ENCODE measurements at places on chromosomes 16 and 17. TPM values are rescaled to one million over a fixed set of nuclear protein-coding genes. Genes with fewer than 3 reads are reported as not detected.
A peak's percentile ranks its signal among the peaks of the same experiment; 100 is the strongest.

CTRB2 gene
- total RNA-seq: not detected

TNFRSF17 gene
- total RNA-seq: not detected

GRCh38 chr16:6377956-6378355, 954.7 kb upstream of the RBFOX1 start:
- H3K27ac ChIP-seq: no peak overlapping the region
- H3K4me3 ChIP-seq: no peak overlapping the region
- no peaks in the 10 kb centered on the region for H3K4me1 ChIP-seq
- H3K36me3 ChIP-seq: no peaks in the 10 kb centered on the region
- no peak for DNase-seq
- H3K27me3 ChIP-seq: no peaks in the 10 kb centered on the region

OTOP3 gene
- total RNA-seq: not detected

- H3K36me3 ChIP-seq: no peaks in the 10 kb centered on the region
- DNase-seq: no peak
- H3K27ac ChIP-seq: no peak overlapping the region
- no peaks in the 10 kb centered on the region for H3K4me1 ChIP-seq
- H3K27me3 ChIP-seq: no peaks in the 10 kb centered on the region
Measured at GRCh38 chr16:84509032-84509950, 4.8 kb upstream of the MEAK7 start.

CCL8 gene
- not detected for total RNA-seq

DNA sequence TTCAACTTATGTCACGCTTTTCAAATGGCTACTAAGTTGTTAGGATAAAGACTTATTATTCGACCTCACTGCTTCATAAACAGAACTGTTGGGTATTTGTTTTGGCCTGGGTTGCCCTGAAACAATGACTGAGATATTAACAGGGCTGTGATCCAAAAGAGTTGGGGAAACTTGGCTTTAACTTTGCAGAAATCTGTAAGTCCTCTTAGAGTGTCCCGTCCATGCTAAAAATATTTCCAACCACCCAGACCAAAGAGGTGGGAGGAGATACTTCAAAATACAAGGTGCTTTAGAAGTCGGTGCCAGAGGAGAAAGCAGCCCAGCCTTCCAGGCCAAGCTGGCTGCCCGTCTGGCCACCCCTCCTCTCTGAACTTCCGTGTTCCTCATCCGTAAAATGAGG, 16.1 kb upstream of the SPATA32 start:
- peaks cover 15% of the 10 kb centered on the region for H3K4me1 ChIP-seq
- DNase-seq: peak; percentile 47
- H3K36me3 ChIP-seq: no peaks in the 10 kb centered on the region
- no peaks in the 10 kb centered on the region for H3K27me3 ChIP-seq

DNA sequence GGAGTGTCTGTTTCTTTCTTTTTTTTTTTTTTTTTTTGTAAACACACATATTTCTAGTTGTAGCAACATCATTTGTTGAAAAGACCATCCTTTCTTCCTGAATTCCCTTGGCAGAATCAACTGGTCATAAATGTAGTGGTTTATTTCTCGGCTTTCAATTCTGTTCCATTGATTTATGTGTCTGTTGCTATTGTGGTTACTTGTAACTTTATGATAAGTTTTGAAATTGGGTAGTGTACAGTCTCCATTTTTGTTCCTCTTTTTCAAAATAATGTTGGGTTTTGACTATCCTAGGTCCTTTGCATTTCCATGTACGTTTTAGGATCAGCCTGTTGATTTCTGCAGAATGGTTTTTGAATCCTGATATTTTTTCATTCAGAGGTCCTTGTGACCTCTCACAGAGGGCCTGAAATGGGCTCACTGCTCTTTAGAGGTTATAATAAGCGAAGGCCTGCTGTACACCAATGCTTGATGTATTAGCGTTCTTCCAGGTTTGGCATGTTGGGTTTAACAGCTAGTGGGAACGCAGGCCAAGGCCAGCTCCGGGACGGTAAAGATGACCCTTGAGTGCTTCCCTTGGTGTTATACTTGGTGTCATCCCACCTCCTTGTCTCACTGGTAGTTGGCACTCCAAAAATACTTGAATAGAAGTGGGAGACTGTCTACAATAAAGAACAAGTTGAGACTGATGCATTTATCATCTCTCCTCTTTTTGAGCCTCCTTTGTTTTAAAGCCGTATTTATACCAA, 43.8 kb downstream of the ZNRF1 start:
- H3K4me1 ChIP-seq: no peaks in the 10 kb centered on the region
- H3K27me3 ChIP-seq: no peaks in the 10 kb centered on the region
- H3K27ac ChIP-seq: peak overlapping the region; percentile 82
- DNase-seq: no peak

DNA sequence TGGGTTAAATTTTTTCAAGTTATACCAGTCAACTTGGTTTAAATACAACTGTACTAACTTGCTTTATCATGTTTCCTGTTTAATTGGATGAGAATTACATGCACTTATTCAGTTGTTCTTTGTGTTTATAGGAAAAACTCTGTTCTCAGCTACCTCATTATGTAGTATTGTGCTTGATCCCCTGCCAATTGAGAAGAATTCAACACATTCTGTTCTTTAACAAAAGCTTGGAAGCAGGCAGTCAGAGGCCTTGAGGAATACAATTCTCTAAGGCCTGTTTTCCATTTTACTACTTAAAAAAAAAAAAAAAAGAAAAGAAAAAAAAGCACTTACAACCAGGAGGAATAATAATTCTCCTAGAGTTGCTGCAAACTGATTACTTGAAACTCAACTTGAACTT, 60.6 kb upstream of the CMIP start:
- H3K4me3 ChIP-seq: no peak overlapping the region
- no peak for DNase-seq
- H3K27me3 ChIP-seq: no peaks in the 10 kb centered on the region
- H3K27ac ChIP-seq: peak overlapping the region; percentile 38
- no peaks in the 10 kb centered on the region for H3K4me1 ChIP-seq

C17orf107 gene
- not detected for total RNA-seq

CDH8 gene
- not detected for total RNA-seq

CACNA1G gene
- 11.6 TPM for total RNA-seq

SRCIN1 gene
- not detected for total RNA-seq

DNA sequence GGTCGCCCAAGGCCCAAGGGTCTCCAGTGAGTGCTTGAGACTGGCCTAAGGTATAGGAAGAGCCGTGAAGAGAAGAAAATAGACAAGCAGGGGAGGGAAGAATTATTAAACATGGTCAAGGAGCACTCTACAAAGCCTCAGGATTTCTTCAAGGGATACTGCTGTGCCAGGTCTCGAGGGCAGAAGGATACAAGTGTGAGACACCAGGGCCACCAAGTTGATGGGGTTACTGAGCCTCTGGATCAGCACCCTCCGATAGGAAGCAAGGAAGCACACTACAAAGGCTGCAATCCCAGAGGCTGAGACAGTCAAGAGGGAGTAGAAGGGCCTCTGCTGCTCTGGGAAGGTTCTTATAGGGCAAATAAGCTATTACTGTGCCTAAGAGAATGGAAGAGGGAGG, 6.5 kb downstream of the SUPT4H1 start:
- H3K27me3 ChIP-seq: no peaks in the 10 kb centered on the region
- H3K4me3 ChIP-seq: no peak overlapping the region
- no peak for DNase-seq
- no peaks in the 10 kb centered on the region for H3K36me3 ChIP-seq
- no peaks in the 10 kb centered on the region for H3K4me1 ChIP-seq
- H3K27ac ChIP-seq: no peak overlapping the region

SSTR5 gene
- not detected for total RNA-seq

Measured in uterus (tissue), 4 donors.